ENCODE measurements at places on chromosomes 1 and 21.

DNA sequence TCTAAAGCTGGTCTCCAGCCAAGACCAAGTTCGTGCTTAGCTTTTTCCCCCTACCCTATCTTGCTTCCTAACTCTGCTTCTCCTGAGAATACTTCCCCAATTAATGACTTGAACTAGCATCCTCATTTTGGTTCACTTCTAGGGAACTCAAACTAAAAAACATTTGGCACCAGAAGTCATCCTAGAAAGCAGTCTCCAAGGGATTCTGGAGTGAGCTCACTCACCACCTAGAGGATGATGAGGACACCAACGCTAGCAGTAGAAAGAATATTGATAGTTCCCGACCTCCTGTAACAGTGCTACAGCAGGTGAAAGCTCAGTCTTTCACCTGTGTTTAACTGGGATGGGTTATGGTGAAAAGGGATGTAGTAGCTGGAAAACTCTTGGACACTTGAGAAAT lies 4.7 kb upstream of the PSMB2 start:
- no peak for DNase-seq

DNA sequence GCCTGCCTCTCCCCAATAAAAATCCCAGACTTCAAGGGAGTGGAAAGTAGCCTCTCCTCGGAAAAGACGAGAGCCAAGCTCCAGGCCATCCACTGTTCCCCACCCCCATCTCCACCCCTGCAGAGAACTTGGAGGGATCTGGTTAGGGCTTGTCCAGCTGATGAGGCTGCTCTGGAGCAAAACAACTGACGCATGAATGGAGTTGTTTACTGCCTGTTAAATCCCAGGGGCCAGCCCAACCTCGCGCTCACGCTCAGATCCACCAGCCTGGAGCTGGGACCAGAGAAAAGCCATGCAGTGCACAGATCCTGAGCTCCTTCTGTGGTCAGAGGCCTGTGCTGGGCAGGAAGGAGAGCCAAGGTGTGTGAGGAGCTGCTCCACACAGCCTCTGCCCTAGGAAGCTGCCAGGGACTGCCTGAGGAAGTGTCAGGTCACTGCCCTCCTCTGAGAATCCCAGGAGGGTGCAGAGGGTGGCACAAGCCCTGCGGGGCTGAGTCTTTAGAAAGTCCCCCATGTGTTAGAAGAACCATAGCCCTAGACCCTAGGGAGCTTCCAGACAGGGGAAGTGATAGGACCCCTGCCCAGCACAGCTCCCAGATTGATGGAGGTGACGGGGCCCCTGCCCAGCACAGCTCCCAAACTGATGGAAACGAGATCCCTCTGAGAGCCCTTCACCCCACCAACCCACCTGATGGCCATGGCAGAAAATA lies 109.0 kb upstream of the IPO9 start:
- no peak for DNase-seq

DNA sequence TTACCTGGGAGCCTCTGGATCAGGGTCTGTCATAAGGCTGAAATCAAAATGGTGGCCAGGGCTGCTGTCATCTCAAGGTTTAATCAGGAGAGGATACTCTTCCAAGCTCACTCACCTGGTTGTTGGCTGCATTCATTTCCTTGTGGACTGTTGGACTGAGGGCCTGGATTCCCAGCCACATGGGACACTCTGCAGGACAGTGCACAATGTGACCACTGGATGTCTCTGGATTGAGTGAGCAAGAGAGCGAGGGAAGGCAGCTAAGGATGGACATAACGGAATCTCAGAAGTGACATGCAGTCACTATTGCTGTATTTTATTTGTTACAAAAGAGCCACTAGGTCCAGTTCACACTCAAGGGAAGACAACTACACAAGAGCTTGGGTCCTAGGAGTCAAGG lies 229.1 kb downstream of the S1PR1 start:
- no peak for DNase-seq

GRCh38 chr21:26365849-26366248 lies 195.3 kb upstream of the APP start:
- DNase-seq, result no peak

DNA sequence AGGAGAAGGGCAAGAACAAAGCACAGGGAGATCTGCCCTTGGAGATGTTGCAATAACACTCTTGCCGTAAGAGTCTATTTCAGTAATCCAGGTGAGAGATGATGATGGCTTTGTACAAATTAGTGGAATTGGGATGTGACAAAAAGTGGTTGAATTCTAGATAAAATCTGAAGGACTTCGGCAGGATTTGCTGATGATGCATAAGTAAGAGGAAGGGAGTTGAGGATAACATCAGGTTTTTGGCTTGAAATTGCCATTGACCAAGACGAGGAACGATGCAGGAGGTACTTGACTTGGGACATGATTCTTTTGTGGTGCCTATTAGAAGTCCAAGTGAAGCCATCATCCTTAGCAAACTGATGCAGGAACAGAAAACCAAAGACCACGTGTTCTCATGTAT lies 238.1 kb downstream of the GRIK1 start:
- no peak for DNase-seq

- no peak for DNase-seq
Observed at GRCh38 chr1:15747378-15747777, 5.1 kb downstream of the TMEM82 start.

- DNase-seq, result no peak
Observed at GRCh38 chr1:36034692-36035091, 49.2 kb upstream of the TEKT2 start.

GRCh38 chr1:177650947-177651346 lies 318.9 kb downstream of the SEC16B start:
- DNase-seq, result no peak

DNA sequence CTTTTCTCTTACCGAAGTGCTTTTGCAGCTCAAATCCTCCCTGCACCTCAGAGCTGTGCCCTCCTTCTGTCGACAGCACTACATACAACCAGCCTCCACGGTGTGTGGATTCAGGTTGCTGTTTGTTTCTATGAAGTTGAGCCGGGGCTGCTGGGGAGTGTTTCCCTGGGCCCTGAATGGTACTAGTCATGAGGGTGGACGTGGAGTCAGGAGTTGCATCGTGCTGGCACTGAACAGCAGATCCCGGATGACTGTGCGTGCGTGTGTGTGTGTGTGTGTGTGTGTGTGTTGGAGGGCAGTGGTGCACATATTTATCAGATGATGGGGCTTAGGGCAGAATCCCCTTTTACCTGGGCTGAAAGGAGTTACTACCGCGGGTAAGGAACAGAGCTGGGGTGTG lies 47.0 kb downstream of the ACTL8 start:
- no peak for DNase-seq

DNA sequence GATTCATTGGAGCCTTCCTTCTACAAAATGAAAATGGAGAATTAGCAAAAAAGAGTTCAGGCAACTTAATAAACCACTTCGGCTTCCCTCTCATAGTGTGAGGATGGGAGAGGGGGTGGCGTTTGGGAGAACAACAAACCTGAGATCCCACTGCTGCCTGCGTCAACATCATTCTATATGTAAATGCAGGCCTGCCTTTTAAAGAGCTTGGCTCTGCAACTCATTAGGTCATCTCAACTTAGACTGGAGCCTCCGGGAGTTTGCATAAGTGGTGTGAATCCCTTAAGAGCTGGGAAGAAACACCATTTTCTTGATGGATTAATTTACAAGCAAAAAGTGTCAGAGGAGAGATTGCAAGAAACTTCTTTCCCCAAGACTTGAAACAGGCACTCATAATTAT lies 127.6 kb upstream of the DAB1 start:
- DNase-seq, result no peak

DNA sequence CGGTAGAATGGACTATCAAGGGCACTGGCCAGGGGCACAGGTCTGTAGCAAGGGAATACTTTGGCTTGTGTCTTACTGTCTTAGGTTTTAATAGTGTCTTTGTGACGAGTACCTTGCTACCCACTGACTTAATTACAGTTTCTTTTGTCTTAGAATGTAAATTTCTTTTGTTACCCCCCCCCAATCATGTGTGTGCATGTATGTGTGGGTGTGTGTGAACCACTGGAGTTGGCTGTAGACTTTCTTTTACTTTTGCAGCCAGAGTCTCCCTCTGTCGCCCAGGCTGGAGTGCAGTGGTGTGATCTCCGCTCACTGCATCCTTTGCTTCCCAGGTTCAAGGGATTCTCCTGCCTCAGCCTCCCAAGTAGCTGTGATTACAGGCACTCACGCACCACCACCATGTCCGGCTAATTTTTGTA lies 61.8 kb upstream of the CLDN14 start:
- DNase-seq, result no peak

- peak; percentile 84 for DNase-seq
Observed at GRCh38 chr1:8873506-8874229, 4.8 kb downstream of the ENO1 start.

GRCh38 chr1:181151378-181152326 lies 63.2 kb downstream of the IER5 start:
- DNase-seq, result no peak

DNA sequence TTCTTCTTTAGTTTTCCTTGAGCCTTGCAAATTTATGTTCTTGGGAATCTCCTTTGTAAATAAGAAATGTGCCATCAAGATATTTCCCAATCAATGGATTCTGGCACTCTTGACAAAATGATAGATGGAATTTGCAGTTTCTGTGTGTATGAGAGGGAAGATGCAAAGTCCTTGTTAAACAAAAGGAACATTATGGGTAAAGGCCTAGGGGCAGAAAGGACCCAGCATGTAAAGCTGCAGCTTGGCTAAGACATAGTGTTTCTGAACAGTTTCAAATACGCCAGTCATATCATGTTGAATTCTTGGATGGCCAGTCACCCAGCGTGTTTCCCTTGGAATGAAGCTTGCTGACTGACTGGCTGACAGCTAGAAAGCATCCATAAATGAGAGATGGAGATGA lies 210.8 kb downstream of the NFIA start:
- no peak for DNase-seq

- DNase-seq, result no peak
Observed at GRCh38 chr1:112544011-112544688, 35.4 kb downstream of the WNT2B start.

- DNase-seq, result no peak
Observed at GRCh38 chr1:226873771-226874578, 3.6 kb downstream of the PSEN2 start.

GRCh38 chr21:38246511-38246910 lies 10.3 kb upstream of the KCNJ15 start:
- no peak for DNase-seq

DNA sequence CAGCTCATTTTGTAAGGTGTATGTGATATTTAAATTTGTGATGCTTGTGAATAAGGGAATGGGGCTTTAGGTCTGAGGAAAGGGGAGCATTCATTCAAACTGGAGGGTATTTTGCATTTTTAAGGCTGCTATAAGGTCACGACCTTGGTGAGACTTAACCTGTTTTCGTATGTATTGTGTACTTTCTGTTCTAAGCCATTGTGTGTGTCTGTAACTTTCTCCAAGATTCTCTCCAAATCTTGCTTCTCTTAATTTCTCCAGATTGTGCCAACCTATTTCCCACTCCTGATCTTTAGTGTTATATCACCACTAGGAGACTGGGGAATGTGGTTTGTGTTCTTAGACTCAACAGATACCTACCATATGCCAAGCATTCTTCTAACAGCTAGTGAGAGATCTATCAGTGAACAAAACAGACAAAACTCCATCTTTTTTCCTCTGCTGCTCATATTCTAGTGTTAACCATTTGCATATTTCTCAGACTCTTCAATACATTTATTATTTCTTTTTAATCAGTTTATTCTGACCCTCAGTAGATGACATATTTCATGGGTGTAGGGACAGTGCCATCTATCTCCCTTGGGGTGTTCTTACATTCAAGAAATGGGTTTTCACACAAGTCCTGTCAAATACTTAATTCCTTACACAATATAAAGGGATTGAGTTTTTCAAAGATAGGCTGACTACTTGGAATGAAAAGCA lies 27.5 kb downstream of the ATP1B1 start:
- no peak for DNase-seq

DNA sequence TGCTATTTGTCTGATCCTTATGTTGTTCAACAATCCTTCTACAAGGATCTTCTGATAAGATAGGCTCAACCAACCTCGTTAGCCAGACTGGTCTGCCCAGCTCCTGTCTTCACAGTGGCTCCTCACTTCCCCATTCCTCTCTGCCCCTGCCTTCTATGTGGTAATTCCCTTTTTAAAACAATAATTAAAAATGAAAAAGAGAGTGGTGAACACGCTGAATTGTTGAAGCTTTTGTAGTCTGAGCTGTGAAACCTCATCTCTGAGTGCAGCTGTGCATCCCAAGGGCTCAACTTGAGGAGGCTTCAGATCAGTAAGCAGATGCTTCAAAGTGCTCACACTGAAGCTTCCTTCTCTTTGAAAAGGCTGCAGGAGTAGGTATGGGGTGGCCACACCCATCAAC lies 70.7 kb upstream of the JUN start:
- no peak for DNase-seq

- DNase-seq, result no peak
Observed at GRCh38 chr21:36465478-36465877, 14.4 kb downstream of the CLDN14 start.

DNA sequence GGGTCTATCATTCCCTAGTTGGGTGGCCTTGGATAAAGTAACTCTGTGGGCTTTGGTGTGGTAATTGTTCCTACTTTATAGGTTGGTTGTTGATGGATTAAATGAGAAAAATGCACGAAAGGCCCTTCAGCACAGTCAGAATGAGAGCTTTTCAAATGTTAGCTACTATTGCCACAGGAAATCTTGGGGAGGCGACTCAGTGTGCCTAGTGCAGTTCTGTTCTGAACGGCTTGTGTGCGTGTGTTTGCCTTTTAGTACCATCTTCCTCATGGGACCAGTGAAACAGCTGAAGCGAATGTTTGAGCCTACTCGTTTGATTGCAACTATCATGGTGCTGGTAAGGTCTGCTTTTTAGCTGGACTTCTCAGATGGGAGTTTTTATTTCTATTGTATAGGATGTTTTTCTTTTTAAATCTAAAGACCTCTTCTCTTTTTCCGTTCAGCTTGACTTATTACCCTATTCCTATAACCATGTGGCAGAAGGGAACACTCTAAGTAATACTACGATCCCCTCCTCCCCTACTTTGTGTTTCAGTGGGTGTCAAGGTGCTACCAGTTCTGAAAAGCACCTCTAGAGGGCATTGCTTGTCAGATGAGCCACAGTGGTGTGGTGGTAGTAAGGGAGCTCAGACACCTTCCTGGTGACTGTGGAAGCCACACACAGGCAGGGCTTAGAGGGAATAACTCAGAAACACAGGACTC lies 9.2 kb downstream of the SFT2D2 start:
- DNase-seq, result no peak

DNA sequence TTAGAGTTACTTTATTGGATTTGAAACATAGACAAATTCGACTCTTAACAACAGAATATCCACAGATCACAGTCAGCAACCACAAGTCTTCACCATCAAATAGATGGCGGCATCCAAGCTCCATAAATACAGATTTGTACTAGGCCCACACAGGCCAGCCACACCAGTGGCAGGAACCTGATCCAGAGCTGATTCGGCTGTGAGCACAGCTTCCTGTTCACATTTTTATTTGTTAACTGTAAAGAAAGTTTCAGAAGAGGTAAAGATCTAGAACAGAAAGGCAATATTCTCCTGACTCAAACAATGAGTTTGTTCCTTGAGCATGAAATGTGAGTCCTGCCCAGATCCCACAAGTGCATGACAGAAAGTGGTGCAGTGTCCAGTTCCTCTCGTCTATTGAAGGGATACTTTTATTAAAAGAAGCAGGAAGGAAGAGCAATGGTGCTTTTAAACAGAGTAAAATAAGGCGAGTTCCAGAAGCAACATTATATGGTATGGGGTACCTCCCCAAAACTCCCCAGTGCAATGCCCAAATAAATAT lies 205.8 kb downstream of the SLC45A1 start:
- no peak for DNase-seq

All from activated CD8-positive, alpha-beta memory T cell treated with anti-CD3 and anti-CD28 coated beads for 4 hours (primary cell).